ENCODE measurements at places on chromosomes 5 and 9.

DNA sequence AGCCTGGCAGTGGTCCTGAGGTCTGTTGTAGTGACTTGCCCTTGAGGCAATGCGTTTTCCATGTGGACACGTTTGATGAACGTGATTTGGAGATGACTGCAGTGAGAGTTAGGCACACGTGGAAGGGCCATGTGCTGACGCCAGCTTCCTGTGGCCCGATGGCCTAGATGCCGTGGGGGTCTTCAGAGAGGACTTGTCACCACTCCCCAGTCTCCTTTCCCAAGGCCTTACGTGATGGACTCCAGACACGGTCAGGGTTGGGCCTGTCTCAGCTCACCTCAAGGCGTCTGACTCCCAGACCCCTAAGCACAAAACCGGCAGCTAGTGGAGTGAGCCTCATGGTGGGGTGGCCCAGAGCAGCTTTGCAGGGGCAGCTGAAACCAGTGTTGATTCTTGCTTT is 92.9 kb downstream of the ANGPTL2 start:
- no peak for ATAC-seq

DNA sequence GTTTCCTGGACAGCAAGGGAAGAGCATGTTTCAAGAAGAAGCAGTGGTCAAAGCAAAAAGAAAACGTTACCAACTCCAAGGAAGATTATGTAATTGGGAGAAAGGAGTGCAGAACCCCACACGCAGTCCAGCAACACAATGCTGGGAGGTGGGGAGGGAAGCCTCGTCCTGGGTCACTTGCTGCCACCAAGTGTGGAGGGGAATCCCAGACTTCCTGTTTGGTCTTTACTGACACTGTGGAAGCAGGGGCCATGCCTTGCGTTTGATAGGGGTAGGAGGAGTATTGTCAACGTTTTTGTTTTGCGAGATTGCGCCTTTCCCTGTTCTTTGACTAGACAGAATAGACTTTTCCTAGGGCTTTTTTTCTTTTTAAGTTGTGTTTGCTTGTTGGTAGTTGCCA is 421.0 kb downstream of the KDM4C start:
- ATAC-seq: no peak

GRCh38 chr5:167850911-167851310 is 440.5 kb upstream of the WWC1 start:
- no peak for ATAC-seq

GRCh38 chr9:75229605-75230332 is 141.5 kb downstream of the OSTF1 start:
- peak; percentile 95 for ATAC-seq

DNA sequence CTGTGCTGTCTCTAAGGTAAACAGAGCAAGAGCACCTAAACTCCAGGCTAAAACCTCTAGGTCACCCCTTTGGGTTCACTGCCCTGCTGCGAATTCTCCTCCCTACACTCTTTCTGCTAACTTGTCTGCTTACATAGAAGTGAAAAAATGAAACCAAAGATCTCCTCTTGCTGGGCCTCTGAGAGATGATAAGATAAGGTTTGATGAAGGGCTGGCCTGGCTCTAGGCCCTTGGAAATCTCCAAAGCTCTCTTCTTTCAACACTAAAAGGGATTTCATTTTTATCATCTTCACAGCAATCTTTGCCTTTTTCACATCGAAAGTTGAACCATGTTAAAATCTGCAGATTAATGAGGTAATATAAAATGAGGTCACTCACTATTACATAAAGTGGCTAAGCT is 450.8 kb upstream of the TLE4 start:
- ATAC-seq: no peak

DNA sequence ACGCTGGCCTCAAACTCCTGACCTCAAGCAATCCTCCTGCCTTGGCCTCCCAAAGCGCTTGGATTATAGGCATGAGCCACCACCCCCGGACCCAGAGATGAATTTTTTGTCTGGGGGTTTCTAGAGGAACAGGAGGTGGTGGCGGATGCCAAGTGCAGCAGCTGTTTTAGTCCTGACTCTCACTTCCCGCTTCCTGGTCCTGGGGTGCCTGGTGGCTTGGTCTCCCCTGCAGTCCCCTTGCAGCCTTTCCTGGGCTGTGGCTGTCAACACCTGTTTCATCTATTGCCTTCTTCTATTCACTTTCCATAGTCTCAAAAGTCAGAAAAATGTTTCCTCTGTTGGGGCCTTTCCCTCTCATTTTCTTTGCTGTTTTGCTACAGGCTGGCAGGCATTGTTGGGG is 6.5 kb upstream of the NHP2 start:
- no peak for ATAC-seq

- ATAC-seq: no peak
Measured at GRCh38 chr9:32350682-32351081, 33.8 kb upstream of the ACO1 start.

DNA sequence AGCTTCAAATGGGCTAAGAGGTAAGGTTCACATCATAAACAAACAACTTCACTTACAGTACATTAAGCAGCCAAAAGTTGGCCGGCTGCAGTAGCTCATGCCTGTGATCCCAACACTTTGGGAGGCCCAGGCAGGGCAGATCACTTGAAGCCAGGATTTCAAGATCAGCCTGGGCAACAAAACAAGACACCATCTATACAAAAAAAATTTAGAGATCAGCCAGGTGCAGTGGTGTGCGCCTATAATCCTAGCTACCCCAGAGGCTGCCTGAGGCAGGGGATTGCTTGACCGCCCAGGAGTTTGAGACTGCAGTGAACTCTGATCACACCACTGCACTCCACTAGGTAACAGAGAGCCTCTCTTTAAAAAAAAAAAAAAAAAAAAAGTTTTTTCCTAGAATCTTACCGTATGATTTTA is 16.9 kb downstream of the UBTD2 start:
- no peak for ATAC-seq

DNA sequence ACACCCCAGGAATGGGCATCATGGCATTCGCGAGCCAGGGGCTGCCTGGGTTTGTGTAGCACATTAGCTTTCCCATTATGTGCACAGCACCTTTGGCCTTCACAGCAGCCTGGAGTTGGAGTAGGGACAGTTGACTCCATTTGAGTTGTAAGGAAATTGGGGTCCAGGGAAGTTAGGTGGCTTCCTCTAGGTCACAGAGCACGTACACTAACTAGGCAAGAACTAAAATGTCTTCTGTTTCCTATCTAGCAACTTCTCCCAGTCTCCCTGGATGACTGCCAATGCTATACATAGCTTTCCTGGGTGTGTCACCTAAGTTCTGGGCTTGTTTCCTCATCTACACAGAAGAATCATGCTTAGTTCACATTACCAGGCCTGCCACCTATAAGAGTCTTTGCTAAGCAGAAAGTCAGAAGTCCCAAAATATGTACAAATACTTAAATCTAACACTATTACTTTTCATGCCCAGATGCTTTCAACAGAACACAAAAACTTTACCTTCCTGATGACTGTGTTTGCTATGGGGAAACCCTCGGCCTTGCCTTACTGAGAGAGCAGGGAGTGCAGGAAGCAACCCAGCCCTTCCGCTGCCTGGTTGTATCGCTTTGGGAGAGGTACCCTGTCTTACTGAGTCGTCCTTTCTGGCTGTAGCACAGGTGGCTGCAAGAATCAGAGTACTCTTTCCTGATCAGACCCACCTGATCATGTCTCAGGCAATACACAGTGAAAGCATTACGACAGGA is 12.0 kb downstream of the MACROH2A1 start:
- peak; percentile 59 for ATAC-seq

GRCh38 chr5:321230-321725 is at the start of gene AHRR:
Gene AHRR (plus strand): TSS chr5:321714. CDS start chr5:343903, 22,189 bp downstream.
- ATAC-seq: peak; percentile 69

DNA sequence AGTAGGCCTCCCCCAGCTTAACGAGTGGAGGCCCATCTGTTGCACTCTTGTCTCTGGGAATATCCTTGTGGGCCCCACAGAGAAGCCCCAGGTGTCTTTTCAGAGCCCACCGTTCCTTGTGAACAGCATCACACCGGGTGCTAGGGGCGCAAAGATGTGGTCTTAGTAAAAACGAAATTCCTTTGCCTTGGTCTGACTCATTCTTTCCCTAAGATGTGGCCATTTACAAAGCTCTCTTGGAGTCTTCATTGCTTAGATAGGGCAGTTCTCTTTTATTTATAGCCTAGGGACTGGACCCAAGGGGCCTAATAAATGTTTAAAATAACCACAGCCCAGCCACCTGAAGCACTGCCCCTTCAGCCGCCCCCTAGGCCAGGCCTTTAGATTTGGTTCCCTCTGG is 52.8 kb upstream of the RPL26L1 start:
- ATAC-seq: no peak

GRCh38 chr9:112624711-112625707 is 92.9 kb downstream of the INIP start:
- ATAC-seq: no peak
